ENCODE measurements at places on chromosomes 5 and 9.

GRCh38 chr5:125722550-125722949 lies 700.7 kb upstream of the GRAMD2B start:
- DNase-seq: no peak

DNA sequence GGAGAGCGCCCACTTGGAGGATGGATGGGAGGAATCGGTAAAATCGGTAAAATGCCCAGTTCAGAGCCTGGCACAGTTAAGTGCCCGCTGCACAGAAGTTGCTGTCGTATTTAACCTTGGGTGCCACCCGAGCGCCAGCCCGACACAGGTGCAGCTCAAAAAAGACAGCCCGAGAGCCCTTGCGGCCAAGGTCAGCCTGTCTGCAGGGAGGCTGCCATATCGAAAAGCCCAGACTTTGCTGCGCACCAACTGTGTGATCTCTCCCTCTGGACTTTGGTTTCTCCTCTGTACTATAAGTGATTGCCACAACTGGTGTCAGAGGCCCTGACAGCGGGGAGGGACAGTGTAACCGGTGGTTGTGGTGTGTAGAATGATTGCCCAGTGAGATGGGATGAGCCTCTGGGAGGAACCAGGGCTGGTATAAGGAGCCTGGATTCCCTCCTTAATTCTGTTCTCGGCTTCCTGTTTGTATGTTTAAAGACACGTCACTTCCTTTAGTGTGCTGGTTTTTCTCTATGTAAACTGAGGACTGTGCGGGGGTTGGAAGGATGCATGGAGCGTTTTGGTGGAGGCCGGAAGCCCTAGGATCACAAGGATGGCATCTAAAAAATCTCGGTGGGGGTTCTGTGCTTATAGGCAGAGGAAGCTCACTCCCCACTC lies 792 bp downstream of the NTMT1 start:
- DNase-seq: peak; percentile 59

DNA sequence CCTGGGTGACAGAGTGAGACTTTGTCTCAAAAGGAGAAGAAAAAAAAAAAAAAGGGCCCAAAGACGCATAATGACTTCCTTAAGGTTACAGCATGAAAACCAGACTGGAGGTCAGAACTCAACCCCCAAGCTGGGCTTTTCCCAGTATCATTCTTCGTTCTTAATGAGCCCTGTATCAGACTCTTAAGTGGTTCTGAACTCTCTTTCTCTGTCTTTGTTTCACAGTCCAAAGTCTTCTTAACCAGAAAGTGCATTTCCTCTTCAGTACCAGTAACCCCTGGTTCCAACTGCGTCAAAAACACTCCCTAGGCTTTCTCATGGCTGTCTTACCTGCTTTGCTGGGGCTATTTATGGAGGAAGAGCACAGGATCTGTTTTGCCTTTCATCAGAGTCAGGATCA lies 38.4 kb upstream of the SHB start:
- no peak for DNase-seq

- no peak for DNase-seq
Measured at GRCh38 chr5:168693883-168694282, 114.7 kb upstream of the PANK3 start.

DNA sequence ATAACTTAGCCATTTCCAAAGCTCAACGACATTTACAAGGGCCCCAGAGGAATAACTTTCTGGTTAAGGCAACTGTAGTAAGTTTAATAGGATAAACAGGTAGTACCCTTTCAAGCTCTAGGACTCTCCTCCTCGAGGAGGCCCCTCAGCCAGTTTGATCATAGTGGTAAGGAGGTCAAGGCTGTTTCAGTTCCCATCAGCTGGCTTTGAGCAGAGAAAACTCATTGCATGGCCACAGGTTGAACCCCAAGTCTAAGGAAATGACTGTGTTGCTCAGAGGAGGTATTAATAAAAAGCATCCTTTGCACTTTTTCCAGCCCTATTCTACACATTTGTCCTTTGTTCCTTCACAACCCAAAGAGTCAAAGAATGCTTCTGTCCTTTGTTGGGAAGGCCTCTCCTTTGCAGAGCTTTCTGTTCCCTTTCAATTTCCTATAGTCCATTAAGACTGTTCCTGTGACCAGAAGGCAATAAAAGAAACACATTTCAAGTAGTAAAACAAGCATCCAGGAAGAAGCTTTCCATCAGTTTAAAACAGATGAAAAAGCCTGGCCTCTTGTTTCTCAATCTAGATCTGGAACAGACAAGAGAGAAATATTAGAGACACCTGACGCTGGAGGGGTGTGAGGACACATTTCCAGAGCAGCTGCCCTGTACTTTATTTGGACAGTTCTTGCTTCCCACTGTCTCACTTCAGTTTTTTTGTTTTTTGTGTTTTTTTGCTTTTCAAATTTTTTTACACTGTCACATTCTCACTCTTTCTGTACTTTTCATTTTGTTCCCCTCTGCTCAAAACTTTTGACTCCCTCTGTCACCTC lies 54.1 kb downstream of the PRRC1 start:
- no peak for DNase-seq

DNA sequence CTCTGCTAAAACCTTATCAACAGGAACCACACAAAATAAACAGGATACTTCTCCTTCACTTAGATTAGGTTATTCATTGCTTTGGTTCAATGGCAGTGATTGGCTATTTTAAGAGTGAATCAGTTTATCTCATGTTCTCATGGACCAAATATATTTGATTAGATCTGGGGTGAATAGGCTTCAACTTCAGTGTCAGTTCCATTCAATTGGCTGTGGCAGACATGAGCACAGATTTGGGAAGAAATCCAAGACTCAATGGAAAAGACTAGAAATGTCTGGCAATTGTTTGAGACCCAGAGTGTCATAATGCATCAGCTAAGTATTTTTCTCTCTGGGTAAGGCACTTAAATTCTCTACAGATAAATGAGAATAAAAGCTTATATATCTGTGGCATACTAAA lies 37.1 kb downstream of the CDH18 start:
- no peak for DNase-seq

GRCh38 chr5:146188358-146188757 lies 5.9 kb upstream of the LARS1 start:
- DNase-seq: no peak

DNA sequence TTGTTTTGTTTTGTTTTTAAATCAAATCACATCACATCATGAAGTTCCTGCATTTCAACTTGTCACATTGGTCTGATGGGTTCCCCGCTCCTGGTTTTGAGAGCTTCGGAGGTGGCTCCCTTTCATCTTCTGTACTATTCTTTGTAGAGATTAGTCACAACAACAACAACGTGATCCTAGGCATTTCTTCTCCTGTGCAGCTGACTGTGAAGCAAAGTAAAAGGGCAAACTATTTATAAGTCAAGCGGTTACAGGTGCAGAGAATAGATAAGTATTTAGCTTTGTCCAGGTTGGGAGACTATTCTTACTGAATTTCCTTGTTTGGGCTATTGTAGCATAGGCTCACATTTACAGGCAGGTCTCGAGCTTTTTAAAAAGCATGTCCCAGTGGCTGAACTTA lies 197.7 kb upstream of the CDKN2B start:
- DNase-seq: no peak

DNA sequence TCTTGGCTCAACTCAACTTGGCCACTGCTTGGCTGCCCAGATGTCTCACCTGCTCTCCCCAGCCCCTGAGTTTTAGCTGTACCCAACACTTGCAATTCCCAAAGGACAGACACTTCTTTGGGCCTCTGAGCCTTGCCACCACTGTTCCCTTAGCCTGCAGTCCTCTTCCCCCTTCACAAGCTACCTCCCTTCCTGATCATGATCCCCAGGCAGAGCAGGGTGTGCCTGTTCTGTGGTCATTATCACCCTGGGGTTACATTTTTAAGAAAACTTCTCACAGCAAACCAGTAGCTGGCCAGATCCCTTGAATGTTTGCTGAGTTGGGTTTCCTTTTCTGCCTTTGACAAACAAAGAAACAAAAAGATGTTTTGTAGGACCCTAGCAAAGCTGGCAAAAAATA lies 87.5 kb upstream of the PRRC1 start:
- DNase-seq: no peak

DNA sequence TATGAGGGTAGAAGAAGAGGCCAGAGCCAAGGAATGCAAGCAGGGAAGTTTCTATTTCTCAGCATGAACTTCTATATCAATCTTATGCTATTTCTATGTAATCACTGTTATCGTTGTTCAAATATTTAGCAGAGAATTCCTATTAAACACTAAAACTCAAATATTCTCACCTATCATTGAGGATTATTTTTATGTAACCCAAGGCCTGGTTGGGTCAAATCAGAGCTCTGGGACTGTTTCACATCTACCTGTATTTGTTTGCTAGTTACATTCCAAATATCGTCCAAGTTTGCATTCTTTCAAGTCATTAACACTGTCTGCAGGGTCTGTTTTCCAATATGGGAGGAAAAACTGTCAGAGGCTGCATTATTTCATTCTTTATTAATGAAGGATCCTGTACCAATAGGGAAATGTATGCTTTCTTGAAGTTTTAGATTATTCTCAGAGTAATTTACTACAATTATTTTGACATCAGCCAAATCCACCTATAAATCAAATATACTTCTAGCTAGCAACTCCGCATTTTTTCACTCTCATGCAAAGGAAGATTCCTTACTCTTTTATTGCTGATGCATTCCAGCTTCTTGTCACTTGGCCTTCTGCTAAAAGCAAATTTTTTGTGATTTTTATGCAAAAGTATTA lies 52.2 kb downstream of the LURAP1L start:
- no peak for DNase-seq

DNA sequence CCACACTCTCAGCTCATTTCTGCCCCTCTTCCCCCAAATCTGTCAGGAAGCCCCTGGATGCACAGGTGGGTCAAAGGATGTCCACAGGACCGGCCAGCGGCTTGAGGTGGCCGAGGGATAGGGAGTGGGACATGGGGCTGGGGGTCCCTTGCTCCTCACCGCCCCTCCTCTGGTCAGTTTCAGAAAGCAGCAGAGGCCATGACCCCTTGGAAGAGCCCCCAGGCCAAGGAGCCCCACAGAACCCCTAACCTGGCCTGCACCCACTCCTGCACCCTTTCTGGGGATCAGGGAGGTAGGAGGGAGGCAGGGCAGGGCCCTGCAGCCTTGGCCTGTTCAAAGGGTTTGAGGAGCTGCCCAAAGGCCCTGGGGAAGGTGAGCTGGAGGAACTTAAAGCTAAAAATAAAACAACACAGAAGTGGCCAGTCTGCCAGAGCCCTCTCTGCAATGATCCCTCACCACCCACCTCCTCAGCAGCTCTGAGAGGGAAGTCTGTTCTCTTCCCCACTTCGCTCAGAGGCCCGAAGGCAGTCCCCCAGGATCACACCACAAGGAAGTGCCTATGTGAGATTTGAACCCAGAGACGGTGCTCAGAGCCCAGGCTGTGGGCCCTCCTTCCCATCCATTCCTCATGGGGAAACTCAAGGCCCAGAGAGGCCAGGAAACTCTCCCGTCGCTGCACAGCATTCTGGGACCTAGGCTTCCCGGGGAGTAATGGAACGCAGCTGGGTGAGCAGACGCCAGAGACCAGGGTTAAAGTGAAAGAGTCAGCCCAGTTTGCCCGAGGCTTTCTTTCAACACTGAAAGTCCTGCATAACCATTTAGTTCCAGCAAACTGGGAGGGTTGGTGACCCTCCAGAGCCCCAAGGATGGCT lies 910 bp downstream of the ENG start:
- peak; percentile 38 for DNase-seq

GRCh38 chr5:4145511-4145910 lies 549.9 kb downstream of the IRX1 start:
- DNase-seq: no peak

GRCh38 chr5:126364206-126364902 lies 58.9 kb upstream of the GRAMD2B start:
- DNase-seq: no peak

DNA sequence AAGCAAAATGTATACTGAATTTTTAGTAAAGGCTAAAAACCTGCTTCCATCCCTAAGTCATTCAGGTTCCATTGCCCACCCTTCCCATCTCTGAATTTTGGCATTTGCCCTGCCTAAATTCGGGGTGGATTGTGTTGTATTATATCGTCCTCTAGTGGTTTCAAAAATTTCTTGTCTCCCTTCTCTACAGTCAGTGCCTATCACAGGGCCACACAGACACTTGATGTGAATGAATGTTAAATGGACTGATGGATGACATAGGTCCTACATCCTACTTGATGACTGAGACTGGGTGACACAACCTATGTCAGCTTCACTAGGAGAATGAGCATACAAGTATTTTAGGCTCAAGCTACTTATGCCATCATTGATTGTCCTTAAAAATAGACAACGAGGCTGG lies 45.6 kb upstream of the SLC30A5 start:
- DNase-seq: no peak

GRCh38 chr5:130978475-130978874 lies 186.6 kb downstream of the HINT1 start:
- DNase-seq: no peak

DNA sequence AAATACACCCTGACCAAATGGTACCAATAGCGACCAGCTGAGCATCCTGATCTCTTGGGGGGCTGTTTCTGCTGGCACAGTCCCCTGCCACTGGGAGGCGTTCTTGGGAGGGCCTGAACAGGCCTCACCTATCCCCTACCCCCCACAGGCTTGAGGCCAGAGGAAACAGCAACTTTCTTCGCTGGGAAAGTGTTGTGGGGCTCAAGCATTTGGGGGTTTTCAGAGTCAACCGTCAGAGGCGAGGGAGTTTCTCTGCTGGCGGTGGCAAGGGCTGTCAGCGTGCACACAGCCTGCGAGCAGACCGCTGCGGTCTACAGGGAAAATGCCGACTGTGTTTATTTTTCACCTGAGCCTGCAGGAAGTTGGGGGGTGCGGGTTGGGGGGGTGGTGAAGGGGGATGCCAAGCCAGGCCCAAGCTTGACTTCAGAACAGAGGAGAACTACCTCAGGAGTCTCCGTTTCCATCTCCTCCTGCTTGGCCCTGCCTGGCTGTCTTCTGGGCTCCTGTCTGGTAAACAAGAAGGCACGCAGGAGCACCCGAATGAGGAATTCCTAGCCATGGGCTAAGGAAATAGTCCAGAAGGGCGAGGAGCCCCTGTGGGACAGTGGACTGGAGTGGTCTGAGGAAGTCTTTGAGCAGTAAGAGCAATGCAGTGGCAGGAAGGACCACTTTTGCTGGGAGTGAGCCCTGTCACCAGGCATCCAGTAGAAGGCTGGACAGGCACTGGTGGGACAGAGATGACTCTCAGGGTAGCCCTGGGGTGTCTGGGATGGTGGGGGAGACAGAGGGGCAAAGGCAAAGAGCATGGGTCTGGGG lies 18.1 kb downstream of the TCF7 start:
- DNase-seq: peak; percentile 86
